Cardiac septum (tissue), 1 donor: ENCODE measurements at places on chromosomes 16 and 17. TPM values are rescaled to one million over a fixed set of nuclear protein-coding genes. Genes with fewer than 3 reads are reported as not detected.
A peak's percentile ranks its signal among the peaks of the same experiment; 100 is the strongest.

- peak; percentile 55 for DNase-seq
These were observed 48.6 kb downstream of the TNFRSF13B start for GRCh38 chr17:16923097-16923903.

DNA sequence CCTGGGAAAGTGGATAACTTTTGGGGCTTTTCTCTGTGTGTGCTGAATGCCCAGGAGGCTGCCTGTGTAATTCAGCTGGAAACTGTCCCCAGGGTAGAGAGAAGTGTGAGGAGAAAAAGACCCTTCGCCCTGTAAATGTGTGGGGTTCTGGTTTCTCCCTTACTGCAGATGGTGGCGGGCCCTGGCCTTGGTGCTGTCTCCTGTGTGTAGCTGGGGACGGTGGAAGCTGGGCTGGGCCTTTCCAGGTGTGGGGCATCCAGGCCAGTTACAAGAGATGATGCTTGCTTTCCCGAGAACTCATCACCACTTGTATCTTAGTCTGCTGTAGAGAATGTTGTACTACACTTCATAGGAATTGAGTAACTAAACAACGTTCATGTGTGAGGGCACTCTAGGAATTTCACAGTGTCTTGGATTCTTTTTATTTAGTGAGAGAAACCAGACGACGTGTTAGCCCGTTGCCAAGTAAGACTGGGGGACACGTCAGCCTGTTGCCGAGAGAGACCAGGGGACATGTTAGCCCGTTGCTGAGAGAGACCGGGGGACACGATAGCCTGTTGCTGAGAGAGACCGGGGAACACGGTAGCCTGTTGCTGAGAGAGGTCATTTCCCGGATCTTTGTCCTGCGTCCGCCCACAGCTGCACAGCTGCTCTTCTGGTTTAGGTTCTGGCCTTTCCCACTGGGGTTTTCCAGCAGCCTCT lies 43.1 kb downstream of the TBCD start:
- DNase-seq = no peak

- DNase-seq = peak; percentile 84
These were observed 997 bp downstream of the ACADVL start for GRCh38 chr17:7220593-7221277.

GRCh38 chr17:49216953-49217650 lies 6.6 kb downstream of the ABI3 start:
- no peak for DNase-seq

DNA sequence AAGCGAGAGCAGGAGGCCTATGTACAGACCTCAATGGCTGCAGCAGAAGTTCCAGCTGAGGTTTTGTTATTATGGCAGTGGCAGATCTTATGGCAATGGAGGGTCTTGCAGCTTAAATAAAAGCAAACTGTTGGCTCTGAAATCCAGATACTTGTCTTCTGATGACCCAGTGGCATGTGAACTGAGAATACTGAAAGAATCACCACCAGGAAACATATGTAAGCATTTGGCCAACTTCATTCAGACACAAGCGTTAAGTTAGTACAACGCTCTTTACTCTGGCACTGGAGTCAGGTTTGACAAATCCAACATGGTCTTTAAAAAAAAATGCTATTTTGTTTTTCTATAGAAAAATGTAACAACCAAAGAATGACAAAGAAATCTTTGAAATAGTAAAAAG lies 70.5 kb downstream of the CFDP1 start:
- DNase-seq = no peak

DNA sequence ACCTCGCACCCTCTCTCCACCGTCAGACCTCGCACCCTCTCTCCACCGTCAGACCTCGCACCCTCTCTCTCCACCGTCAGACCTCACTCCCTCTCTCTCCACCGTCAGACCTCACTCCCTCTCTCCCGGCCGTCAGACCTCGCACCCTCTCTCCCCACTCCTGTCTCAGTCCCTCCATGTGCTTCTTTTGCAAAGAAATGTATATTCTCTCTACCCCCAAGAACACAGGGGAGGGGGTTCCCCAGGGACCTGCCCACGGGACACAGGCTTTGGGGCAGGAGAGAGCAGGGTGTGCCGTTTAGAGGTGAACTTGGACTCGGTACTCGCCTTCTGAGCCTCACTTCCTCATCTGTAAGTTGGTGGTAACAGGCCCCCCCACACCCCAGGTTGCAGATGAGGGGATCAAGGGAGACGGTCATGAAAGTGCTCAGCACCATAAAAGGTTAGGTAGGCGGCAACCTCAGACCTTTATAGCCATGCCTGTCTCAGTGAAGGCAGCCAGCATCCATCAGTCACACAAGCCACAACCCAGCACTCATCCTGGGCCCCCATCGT lies 63.7 kb downstream of the RPH3AL start:
- DNase-seq = no peak

AHSP gene
- 1.7 TPM for total RNA-seq

SULT1A2 gene
- total RNA-seq = 0.73 TPM

CSH2 gene
- not detected for total RNA-seq
